ENCODE measurements at places on chromosomes 7 and 10.

DNA sequence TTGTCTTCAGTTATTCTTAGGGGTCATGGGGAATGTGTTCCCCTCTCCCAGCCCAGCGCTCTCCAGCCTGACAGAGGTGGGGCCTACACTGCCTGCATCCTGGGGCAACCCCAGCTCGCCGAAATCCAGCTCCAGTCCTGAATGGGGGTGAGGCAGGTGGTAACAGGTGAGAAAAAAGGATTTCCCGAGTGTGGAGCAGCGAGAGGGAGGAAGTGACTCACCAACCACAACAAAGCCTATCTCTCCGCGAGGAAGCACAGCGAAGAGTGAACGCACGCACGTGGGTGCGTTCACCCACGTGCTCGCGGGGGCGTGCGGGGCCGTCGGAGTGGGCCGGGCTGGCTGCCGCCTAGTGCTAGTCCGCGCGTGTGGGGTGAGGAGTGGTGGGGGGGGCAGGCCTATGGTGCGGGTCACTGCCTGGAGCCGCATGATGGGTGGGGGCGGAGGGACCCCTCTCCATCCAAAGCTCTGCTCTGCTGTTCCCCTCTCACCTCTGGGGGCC, 855 bp upstream of the PALD1 start:
- DNase-seq = peak; percentile 82

DNA sequence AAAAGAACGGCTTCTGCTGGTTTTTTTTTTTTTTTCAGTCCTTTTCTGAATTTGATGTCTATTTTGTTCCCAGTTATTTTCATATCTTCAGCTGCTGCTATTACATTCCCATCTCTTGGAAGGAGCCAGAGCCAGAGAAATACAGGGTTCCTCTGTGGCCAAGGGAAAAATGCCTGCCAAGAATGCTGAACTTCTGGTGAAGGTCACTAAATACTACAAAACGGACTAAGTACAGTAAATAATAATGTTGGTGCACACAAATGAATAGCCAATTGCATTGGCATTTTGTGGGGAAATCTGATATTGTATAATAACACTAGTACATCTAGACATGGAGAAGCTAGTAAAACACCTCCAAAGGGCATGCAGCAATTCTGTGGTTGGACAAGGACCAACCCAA, 56.3 kb upstream of the ZEB1 start:
- DNase-seq = no peak

DNA sequence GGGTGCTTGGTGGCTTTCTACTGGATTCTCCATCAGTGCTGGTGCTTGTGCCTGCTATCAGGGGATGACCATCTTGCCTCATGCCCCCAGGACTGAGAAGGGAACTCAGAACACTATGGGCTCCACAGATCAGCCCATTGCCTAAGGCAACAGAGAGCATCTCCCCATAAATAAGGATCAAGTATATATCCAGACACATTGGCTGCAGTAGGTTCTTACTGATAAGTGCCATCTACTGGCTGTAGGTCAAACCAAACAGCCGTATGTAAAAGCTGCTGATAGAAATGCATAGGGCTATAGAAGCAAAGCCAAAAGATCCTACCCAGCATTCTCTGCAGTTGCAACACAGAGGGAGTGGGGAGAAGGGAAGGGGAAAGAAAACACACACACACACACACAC, 153.7 kb downstream of the CDK14 start:
- no peak for DNase-seq

GRCh38 chr10:120432209-120432608, 24.8 kb upstream of the PLPP4 start:
- no peak for DNase-seq

GRCh38 chr10:96325719-96326373, 21.6 kb downstream of the DNTT start:
- no peak for DNase-seq

GRCh38 chr10:7937315-7937945, 117.1 kb upstream of the GATA3 start:
- DNase-seq = no peak

Measured in CD4-positive, alpha-beta T cell treated with Interleukin-17A for 1 hour (primary cell).